Activated CD4-positive, CD25-positive, alpha-beta regulatory T cell (primary cell): ENCODE measurements at places on chromosomes 5 and 9.

- no peak for DNase-seq
These were observed 95.2 kb downstream of the C9orf50 start for GRCh38 chr9:129525656-129526196.

DNA sequence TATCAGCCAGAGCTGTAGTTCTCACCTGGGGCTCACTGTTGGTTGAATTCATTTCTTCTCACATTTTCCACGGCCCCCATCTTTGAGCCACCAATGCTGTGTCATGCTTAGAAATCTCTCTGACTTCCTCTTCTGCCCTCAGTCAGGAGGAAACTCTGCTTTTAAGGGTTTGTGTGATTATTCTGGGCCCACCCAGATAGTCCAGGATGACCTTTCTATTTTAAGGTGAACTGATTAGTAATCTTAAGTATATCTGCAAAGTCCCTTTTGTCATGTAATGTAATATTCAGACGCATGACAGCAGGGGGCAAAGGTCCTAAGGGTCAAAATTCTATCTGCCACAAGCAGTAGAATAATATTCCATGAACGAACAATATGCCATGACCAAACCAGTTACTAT lies 88.4 kb downstream of the AK8 start:
- DNase-seq: no peak

GRCh38 chr5:170861917-170862766 lies at the start of gene RANBP17:
Gene RANBP17, plus strand, starts transcription at chr5:170862018.
- DNase-seq: no peak

DNA sequence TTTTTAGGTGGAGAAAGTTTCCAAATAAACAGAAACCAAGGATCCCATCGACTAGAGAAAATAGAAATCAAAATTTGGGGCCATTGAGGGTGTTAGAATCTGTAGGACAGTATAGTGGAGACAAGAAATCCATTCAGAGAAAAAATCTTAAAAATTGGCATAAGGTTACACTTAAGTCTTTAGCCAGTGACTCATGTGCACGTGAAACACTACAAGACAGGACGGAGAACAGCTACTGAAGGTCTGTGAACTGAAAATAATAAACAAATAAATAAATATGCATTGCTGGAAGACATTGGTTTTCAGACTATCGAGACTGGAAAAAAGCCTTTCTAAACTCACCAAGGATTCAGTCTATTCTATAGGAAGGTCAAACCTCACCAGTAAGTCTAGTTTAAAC lies 1955.5 kb downstream of the MAT2B start:
- DNase-seq: no peak

DNA sequence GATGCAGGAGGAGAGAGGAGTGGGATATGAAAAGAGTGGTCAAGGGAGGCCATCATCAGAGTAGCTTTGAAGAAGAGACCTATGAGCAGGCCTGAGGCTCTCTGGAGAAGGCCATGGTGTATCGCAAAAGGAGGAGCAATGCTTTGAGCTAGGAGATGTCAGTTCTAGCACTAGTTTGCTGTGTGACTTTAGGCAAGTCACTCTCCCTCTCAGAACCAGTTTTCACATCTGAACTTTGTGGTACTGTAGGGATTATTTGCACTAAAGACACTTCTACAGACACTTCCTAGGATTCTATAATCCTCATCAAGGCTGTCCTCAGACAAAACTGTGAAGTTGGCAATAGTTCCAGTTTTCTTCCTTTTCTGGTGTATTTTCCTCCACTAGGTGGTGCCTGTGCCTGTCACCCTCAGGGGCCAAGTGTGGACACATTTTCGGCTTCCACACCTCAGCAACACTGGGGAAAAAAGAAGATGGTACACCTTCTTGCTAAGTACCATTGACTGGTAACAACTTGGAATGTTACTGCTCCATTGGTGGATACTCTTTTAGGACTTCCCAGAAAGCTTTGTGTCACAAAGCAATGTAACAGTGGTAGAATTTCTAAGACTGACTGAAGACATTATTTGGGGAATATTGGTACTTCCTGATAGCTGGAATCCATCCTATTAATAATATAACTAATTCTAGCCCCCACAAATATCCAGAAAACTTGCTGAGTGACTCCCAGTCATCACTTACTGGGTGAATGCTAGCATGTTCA lies 9.9 kb downstream of the PAPPA start:
- DNase-seq: no peak

- DNase-seq: no peak
These were observed 138.3 kb downstream of the CDK5RAP2 start for GRCh38 chr9:120441426-120442307.

- no peak for DNase-seq
These were observed 20.1 kb downstream of the CDK20 start for GRCh38 chr9:87954230-87954629.

GRCh38 chr5:66742896-66743247 lies 146.7 kb downstream of the MAST4 start:
- no peak for DNase-seq

GRCh38 chr5:33794550-33795181 lies 97.1 kb downstream of the ADAMTS12 start:
- no peak for DNase-seq

DNA sequence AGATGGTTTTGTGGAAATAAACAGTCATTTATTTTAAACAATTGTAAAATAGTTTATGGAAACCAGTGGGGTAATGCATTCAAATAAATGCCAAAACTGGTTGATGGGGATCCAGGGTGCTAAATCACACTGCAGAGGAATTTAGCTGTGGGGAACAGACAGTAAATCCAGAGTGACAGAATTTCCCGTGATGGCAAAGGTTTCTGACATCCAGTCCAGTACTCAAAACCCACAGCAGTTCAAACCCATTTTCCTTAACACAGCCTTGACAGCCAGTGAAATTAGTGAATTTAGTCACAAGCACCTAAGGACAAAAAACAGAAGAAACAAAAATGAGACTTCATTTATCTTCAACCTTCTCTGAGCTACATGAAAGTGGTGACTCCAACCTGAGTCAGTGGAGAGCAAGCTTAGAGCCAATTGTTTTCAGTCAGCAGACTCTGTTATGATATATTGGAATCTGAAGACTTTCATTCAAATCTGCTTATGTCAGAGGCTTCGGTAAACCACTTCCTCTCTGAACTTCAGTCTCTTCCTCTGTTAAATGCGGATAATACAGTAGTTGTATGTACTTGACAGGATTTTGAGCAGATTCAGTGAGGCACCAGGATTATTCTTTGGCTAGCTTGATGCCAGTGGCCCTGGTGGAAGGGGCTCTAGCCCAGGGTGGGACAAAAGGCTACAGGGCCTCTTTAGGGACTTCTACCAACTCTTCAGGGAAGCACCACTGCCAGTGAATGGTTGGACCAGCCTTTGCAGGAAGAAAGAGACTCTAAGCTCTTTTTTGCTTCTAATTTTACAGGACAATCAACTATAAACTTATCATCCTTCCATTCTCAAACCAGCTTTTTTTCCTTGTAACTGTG lies 185.3 kb downstream of the MAPKAP1 start:
- no peak for DNase-seq

DNA sequence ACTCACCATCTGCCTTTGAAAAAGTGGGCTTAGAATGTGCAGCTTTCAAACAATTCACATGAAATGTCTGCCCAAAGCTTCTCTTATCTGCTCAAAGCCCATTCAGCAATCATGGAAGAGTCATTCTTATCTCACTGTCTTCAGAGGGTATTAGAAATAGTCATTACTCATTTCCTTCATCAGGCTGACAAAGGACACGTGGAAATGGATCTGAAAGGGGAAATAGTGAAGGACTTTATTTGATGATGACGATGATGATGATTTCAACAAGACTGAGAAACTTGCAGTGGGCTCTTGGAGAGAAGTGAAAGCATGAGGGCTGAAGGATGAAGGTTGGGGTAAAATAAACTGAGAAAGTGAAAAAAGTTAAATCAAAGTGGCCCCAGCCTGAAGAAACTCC lies 194.3 kb downstream of the SMARCA2 start:
- DNase-seq: no peak

GRCh38 chr5:173618927-173619519 lies 2.6 kb upstream of the BOD1 start:
- DNase-seq: no peak

GRCh38 chr5:132235340-132235739 lies 7.7 kb upstream of the P4HA2 start:
- no peak for DNase-seq

GRCh38 chr5:40551496-40552491 lies 127.9 kb upstream of the PTGER4 start:
- no peak for DNase-seq

GRCh38 chr9:94981723-94982090 lies 255.2 kb downstream of the AOPEP start:
- DNase-seq: no peak

DNA sequence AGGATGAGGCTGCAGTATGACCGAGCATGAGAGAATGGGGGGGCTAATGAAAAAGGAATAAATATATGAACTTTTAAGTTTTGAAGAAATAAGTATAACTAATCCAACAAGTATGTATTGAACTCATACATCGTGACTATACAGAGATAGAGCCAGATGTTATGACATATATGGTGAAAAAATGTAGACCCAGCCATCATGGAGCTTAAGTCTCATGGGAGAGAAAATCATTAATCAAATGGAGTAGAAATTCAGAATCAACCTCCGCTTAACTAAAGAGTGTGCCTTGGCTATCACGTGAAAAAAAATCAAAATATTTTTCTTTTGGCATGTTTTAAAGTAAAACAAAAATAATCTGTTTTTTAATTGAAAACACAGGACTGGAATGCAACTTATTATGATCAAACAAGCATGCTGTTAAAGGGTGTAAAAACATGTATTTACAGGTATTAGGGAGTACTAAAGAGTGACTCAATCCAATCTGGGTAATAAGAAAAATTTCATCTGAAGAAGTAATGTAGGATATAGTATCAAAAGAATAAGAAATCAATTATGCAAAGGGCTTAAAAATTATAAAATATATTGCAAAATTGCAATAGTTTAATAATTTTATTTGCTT lies 868.5 kb upstream of the NUDT12 start:
- DNase-seq: no peak

GRCh38 chr5:164345173-164345849 lies 839.9 kb downstream of the MAT2B start:
- DNase-seq: no peak

DNA sequence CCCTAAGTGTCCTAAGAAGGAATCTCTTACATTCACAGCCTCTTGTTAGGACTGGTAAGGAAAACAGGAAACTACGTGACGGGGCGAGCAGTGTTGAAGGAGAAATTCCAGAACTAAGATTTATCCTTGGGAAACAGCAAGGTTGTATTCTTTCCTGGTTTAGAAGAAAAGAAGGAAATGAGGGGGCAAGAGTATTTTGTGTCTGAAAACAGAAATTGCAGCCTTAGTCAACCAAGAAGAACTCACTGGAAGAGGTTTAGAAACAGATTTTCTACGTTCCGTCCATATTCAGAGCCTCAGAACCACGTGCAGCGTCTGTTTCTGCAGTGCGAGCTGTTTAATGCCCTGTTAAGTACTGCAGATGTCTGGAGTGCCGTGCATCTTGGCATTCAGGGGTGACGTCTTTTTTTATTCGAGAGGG lies 75.2 kb downstream of the GOLPH3 start:
- DNase-seq: no peak

DNA sequence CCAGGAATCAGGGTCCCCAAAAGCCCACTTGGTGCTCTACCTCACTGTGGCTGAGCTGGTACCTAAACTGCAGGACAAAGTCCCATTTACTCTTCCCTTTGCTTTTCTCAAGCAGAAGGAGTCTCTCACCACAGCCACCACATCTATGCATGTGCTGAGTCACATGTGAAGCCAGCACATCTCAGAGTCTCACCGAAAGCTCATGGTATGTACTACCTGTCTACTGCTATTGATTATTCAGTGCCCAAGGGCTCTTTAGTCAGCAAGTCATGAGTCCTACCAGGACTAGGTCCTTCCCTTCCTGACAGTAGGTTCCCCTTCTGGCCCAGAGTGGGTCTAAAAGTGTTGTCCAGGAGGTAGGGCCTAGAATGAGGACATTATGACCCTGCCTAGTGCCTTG lies 130.7 kb upstream of the NTRK2 start:
- DNase-seq: no peak

DNA sequence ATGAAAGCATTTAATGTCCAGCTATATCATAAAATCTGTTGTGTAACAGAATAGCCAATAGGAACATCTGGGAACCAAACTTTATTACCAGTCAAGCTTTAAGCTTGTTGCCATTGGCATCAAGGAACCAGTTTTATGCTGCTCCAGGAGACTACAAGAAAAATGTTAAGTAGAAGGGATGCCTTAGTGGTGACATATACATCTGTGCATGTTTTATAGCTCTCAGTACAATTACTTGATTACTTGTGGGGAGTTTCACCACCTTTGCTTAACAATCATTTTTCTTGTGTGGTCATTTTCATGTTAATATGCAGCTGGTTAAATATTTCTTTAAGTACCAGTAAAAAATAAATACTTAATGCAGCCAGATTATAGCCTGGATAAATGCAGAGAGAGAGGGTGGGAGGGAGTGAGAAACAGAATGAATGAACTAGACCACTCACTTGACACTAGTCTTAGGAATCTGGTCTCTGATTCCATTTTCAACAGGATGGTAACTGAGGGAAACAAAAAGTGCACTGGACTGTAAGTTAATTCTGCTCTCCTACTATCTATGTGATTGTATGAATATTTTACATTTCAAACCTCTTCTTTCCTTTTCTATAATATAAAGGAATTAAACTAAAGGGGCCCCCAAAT lies 35.7 kb upstream of the LURAP1L start:
- DNase-seq: no peak

DNA sequence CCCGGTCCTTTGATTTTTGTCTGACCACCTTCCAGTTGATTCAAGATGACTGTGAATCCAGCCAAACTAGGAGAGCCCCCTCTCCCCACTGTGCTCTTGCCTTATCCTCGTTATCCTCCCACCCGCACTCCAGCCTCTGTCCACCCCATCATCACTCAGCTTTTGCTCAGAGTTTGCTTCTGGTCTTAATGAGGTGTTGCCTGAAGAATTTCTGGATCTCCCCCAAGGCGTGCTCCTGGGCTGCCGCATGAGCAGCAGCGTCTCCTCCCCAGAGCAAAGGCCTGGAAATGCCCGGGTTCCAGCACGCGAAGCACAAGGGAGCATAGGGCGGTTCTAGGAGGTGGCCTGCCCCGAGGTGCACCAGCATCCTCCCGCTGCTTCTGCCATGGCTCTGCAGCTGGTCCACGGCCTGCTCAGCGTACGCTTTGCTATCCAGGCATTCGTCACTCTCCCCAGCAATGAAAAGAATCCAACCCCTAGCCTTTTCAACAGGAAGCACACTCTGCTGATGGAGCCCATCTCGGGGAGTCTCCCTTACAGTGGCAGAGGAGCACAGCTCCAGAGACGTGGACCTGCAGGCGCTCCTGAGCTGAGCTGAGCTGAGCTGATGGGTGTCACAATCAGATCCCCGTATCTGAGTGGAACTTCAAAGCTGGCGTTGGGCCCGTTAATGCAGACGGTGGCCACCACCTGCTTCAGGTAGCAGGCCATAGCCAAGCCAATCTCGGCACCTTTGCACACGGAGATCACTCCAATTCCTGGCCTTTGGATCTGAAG lies 50.7 kb downstream of the BAAT start:
- no peak for DNase-seq

DNA sequence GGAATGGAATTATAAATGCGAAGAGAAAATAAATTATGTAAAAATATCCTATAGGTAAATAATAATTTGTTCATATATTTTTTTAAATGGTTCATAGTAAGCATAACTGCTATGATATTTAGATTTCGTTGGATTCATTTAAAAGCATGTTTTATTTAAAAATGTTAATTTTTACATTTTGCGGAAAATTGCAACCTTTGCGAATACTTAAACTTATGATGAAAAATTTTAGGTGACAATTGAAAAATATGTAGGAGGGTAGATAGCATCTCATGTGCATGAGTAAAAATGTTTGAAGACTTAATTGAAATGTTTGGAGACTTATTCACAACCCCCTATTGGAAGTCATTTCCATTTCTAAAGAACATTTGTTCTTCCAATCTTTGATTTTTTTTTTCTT lies 4.1 kb upstream of the FEM1C start:
- DNase-seq: no peak

GRCh38 chr5:67063055-67063454 lies 133.5 kb downstream of the CD180 start:
- no peak for DNase-seq
